ENCODE measurements at places on chromosomes 6 and 20. TPM values are rescaled to one million over a fixed set of nuclear protein-coding genes. Genes with fewer than 3 reads are reported as not detected.
A peak's percentile ranks its signal among the peaks of the same experiment; 100 is the strongest.

- H3K4me1 ChIP-seq, result no peaks in the 10 kb centered on the region
- no peak for DNase-seq
- peaks cover 13% of the 10 kb centered on the region for H3K36me3 ChIP-seq
- no peaks in the 10 kb centered on the region for H3K27me3 ChIP-seq
- H3K4me3 ChIP-seq, result no peak overlapping the region
Observed at GRCh38 chr20:33621717-33622400, 40.3 kb upstream of the C20orf144 start.

DNA sequence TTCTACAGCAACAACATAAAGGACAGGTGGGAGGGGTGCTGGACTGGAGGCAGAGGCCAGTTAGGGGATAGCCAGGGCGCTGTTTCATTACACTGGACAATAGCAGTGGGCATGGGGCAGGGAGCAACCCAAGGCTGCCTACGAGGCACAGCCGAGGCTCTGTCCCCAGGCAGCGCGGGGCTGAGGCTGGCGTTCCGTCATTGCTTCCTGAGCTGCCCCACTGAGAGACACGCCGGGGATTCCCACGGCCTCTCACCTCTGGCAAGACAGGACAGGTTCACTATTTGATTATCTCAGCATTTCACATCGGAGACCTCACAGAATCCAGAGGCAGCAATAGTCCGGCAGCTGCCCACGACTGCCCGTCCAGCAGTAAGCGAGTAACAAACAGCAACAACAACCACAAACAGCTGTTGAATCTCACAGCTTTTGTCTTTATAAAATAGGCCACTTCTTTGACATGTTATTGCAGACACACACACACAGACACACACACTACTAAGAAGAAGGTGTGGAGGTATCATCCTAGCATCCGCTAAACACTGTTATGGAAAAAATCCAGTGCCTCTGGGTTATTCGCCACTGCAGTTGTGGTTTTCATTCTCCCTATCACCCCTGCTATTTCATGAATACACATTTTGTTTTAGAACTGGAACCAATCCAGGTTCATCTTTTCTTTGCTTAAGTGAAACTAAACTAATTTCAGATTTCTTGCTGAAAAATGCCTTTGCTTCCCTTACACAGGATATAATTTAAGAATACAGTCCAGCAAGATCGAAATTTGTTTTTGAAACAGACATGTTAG is 19.5 kb downstream of the KIF25 start:
- peaks cover 8% of the 10 kb centered on the region for H3K36me3 ChIP-seq
- peaks cover 3% of the 10 kb centered on the region for H3K27me3 ChIP-seq
- H3K27ac ChIP-seq, result no peak overlapping the region
- H3K4me1 ChIP-seq, result no peaks in the 10 kb centered on the region
- no peak overlapping the region for H3K4me3 ChIP-seq

DNA sequence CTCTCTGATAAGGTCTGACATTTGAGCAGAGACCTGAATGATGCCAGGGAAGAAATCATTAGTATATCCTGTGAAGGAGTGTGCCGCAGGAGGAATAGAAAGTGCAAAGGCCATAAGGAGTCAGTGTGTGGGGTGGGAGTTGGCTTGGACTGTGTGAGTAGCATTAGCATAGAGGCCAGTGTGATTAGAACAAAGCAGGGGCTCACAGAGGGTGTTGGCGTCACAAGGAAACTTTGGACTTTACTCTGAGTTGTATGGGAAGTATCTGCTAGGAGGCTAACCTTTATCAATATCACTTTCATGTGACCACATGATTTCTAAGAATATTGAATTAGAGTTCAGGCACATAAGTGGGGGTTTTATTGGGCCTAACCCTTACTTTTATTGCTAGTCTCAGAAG is 12.1 kb downstream of the TMEM200A start:
- H3K27me3 ChIP-seq, result peaks cover 3% of the 10 kb centered on the region
- H3K27ac ChIP-seq, result peak overlapping the region; percentile 2
- no peak overlapping the region for H3K4me3 ChIP-seq
- no peak for DNase-seq
- H3K4me1 ChIP-seq, result no peaks in the 10 kb centered on the region
- H3K36me3 ChIP-seq, result no peaks in the 10 kb centered on the region

DNA sequence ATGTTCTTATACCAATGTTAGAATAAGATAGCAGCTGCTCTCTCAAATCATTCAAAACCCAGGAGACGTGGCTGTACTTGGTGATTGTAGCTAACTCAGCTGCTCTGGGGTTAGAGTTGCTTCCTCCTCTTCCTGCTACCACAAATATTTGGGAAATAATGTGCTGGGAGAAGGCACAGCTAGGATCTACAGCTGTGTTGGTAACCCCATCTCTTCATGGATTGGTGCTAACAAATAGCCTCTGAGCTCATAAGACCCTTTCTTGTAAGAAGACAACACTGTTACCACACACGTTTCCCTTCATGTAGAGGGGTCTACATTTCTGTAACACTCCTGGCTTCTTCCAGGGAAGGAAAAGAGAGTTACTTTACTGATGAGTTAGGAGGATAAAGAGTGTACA is 911.0 kb upstream of the CITED2 start:
- H3K4me1 ChIP-seq, result peaks cover 12% of the 10 kb centered on the region
- no peak overlapping the region for H3K4me3 ChIP-seq
- H3K27me3 ChIP-seq, result no peaks in the 10 kb centered on the region

SRSF3 gene
- total RNA-seq, result 636 TPM

- no peaks in the 10 kb centered on the region for H3K27me3 ChIP-seq
- H3K4me1 ChIP-seq, result peaks cover 5% of the 10 kb centered on the region
- H3K36me3 ChIP-seq, result no peaks in the 10 kb centered on the region
- no peak for DNase-seq
Observed at GRCh38 chr6:162526960-162527359, 200.6 kb downstream of the PRKN start.

CENPW gene
- 69.2 TPM for total RNA-seq

GHRH gene
- not detected for total RNA-seq

DNA sequence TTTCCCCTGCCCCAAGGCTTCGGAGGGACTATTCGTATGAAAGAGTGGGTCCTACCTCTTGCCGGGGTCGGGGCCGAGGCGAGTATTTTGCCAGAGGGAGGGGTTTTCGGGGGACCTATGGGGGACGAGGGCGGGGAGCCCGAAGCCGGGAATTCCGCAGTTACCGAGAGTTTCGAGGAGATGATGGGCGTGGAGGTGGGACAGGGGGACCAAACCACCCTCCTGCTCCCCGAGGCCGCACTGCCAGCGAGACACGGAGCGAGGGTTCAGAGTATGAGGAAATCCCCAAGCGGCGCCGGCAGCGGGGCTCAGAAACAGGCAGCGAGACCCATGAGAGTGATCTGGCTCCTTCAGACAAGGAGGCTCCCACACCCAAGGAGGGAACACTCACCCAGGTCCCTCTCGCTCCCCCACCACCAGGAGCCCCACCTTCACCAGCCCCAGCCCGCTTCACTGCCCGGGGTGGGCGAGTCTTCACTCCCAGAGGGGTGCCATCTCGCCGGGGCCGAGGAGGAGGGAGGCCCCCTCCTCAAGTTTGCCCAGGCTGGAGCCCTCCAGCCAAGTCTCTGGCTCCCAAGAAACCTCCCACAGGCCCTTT is 11.3 kb downstream of the PRRC2A start:
- H3K36me3 ChIP-seq, result peaks cover 45% of the 10 kb centered on the region
- H3K4me1 ChIP-seq, result peaks cover 4% of the 10 kb centered on the region
- H3K27ac ChIP-seq, result no peak overlapping the region
- H3K4me3 ChIP-seq, result peak overlapping the region; percentile 41
- no peaks in the 10 kb centered on the region for H3K27me3 ChIP-seq

ESR1 gene
- total RNA-seq, result not detected

DNA sequence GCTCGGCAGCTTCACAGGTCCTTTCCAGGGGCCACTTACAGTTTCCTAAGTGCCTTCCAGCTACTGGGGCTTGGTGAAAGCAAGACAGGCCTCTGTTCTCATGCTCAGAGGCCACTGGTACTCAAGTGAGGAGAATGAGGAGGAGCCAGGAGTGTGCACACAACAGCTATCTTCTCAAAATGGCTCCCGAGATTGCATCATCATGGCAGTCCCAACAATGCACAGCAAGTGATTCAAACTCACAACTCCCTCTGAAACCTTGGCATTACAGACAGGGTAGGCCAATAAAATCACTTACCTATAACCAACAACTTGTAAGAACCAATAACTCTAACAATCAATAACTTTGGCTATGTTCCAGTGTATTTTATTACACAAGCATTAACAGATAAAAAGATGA is 77.4 kb downstream of the RALGAPA2 start:
- DNase-seq, result no peak
- H3K4me1 ChIP-seq, result no peaks in the 10 kb centered on the region
- H3K36me3 ChIP-seq, result peaks cover 19% of the 10 kb centered on the region
- H3K4me3 ChIP-seq, result no peak overlapping the region

DNA sequence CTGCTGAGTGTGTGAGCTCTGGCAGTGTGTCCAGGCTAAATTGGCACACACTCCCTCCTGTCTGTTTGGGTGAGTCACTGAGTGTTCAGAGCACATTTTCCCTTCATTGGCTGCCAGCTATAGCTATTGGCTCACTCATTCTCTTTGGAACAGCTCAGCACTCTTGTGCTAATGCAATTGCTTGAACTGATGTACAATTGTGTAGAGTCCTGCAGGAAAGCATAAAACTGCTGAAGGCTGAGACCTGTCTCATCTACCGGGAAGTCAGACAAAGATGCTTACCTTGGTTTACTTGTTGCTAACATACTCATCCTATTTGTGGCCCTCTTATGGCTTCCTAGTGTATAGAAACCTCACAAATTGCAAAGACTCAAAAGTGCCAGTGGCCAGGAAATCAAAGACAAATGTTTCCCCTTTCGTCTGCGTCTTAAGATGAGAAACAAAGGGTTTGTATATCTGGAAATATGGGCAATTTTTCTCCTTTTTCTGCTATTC is 351.0 kb downstream of the BCKDHB start:
- no peaks in the 10 kb centered on the region for H3K27me3 ChIP-seq
- no peak overlapping the region for H3K4me3 ChIP-seq
- no peaks in the 10 kb centered on the region for H3K36me3 ChIP-seq
- H3K27ac ChIP-seq, result no peak overlapping the region
- DNase-seq, result no peak

DNA sequence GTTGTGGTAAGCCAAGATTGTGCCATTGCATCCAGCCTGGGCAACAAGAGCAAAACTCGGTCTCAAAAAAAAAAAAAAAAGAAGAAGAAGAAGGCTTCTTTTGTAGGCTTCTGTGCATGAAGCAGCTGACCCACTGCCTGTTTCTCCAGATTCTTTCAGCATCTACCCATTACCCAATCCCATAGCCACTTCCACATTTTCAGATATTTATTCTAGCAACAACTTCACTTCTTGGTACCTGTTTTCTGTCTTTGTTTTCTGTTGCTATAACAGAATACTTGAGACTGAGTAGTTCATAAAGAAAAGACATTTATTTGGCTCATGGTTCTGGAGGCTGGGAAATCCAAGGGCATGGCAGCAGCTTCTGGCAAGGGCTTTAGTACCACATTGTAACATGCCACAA is 95.3 kb upstream of the SGK1 start:
- no peak overlapping the region for H3K4me3 ChIP-seq
- no peak for DNase-seq
- H3K27me3 ChIP-seq, result no peaks in the 10 kb centered on the region

- no peak overlapping the region for H3K4me3 ChIP-seq
- H3K27ac ChIP-seq, result no peak overlapping the region
- H3K36me3 ChIP-seq, result no peaks in the 10 kb centered on the region
- no peaks in the 10 kb centered on the region for H3K4me1 ChIP-seq
Observed at GRCh38 chr6:97059473-97059872, 134.9 kb downstream of the KLHL32 start.

DNA sequence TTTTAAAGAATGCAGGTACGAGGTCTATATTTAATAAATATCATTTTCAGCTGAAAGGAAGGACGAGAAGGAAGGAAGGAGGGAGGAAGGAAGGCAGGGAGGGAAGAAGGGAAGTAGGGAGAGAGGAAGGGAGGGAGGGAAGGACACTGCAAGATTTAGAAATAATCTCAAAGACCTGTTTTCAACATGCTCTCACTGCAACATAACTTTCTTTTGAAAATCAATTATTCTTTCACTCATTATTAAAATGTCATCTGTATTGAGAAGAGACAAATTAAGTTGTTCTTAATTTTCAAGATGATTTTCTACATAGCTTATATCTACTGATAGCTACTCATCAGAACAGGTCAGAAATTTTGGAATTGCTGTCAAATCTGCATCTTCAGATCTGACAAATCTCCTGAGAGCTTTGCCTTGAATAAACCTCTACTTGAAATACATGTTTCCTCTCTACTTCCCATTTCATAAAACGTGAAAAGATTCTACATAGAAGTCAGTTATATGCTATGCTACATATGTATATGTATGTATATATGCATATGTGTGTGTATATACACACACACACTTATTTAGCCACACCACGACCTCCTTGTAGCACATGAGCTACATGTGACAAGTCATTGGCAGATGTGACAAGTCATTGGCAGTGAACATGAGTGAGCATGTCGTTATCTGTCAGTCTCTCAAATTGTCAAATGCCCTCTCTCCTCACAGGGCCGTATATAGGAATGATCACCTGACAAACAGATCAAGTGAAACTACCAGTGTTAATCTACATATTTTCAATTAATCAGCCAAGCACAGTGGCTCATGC is 241.6 kb downstream of the LY86 start:
- H3K4me1 ChIP-seq, result no peaks in the 10 kb centered on the region
- no peak overlapping the region for H3K27ac ChIP-seq
- no peak for DNase-seq

TNNC2 gene
- total RNA-seq, result not detected

DNA sequence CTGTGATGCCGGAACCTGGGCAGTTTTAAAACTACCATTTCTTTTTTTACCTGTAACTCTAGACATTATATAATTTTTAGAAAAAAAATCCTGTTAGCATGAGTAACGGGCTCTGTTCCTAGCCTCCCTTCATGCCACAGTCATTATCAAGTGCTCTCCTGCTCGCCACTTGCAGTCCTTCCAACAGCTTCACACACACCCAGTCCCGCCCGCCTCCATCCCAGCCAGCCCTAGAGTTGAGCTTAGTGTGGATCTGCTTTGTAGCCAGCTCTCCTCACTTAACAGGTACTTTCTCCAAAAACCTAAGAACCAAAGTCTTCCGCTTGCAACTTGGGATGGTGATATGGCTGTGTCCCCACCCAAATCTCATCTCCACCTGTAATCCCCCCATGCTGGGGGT is 51.5 kb downstream of the EZR start:
- H3K4me1 ChIP-seq, result peaks cover 14% of the 10 kb centered on the region
- H3K27ac ChIP-seq, result no peak overlapping the region
- no peaks in the 10 kb centered on the region for H3K27me3 ChIP-seq
- H3K4me3 ChIP-seq, result no peak overlapping the region
- DNase-seq, result no peak
- peaks cover 18% of the 10 kb centered on the region for H3K36me3 ChIP-seq

- no peaks in the 10 kb centered on the region for H3K4me1 ChIP-seq
- H3K4me3 ChIP-seq, result no peak overlapping the region
- H3K27ac ChIP-seq, result no peak overlapping the region
- no peaks in the 10 kb centered on the region for H3K36me3 ChIP-seq
- H3K27me3 ChIP-seq, result peaks cover 35% of the 10 kb centered on the region
Observed at GRCh38 chr20:45997187-45997586, 11.5 kb upstream of the MMP9 start.

DNA sequence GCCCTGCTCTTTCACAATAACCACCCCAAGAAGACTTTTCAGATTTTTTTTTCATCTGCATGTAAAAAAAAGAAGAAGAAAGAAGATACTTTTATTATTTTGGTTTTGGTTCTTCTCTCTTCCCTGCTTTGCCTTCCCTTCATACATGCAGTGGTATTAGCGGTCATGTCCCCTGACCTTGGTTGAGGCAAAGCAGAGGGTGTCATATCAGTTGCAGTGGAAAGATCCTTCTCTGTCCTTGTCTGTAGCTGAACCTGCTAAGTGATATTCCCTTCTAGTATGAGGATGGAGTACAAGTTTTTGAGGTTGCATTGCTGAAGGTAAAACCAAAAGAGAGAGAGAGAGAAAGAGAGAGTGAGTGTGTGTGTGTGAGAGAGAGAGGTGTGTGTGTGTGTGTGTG is 345.7 kb downstream of the UTRN start:
- H3K4me3 ChIP-seq, result no peak overlapping the region
- no peaks in the 10 kb centered on the region for H3K36me3 ChIP-seq

TRPC4AP gene
- 96.2 TPM for total RNA-seq

ARMC2 gene
- total RNA-seq, result 10.0 TPM

All from neural crest cell (in vitro differentiated cells).